ENCODE measurements at places on chromosomes 13 and 19.

- no peak for DNase-seq
These were observed 10.8 kb downstream of the NFKBID start for GRCh38 chr19:35889370-35890112.

GRCh38 chr19:16544473-16545231, 2.4 kb upstream of the CHERP start:
- no peak for DNase-seq

DNA sequence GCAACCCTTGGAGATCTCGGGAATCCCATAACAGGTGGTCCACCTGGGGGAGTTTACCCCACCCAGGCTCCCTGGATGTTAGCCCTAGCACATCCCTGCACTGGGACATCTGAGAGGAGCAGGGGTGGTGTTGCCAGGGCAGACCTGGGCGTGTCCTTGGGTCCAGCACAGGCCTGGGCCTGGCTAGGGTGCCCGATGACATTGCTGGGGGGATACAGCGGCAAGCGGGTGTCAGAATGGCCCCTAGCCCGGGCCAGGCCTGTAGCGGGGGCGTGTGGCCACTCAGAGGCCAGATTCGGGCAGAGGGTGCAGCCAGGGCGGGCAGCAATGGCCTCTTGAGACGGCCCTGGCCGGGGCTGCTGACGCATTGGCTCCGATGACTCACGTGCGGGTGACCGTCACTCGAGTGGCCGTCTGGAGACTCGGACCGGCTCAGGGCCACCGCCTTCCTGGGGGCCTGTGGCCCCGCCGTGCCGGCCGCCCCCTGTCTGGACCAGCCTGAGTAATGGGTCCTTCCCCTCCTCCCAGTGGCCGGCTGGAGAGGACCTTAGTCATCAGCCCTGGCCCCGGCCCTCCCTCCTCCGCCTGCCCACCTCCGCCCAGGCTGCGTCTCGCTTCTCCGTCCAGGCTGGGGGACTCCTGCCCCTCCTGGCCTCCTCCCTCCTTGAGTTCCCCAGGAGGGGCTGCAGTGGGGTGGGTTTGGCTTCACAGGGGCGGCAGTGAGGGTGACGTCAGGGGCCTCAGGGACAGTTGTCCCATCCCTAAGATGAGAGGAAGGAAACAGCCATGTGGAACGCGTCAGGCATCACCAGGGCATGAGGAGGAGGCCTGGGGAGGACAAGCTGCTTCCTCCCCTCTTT, 23.2 kb upstream of the CRTC1 start:
- no peak for DNase-seq

- DNase-seq: no peak
These were observed 5.2 kb upstream of the KBTBD7 start for GRCh38 chr13:41199526-41199925.

DNA sequence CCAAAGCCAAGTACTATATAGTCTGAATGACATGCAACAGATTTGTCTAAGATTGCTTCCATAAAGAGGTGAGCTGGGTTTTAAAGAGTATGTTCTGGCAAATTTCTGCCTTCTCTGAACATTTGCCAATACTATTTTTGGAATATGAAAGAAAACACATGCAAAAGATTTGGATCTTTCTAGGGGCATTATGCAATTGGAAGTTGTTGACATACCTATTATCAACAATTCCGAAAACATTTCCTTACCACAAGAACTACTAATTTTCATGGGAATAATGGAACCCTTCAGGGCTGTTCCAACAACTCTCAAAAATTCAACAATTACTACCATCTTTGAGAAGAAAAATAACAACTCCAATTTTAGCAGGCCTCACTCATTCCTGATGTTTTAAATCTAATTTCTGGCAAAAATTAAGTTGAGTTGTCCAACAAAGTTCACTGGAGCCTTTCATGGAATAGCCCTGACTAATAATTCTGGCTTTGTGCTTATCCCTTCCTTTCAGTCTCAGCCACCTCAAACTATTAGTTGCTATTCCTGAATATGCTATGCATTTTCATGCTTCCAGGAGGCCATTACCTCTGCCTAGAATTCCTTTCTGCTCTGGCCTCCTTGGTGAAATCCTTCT, 250.0 kb downstream of the RGCC start:
- no peak for DNase-seq

DNA sequence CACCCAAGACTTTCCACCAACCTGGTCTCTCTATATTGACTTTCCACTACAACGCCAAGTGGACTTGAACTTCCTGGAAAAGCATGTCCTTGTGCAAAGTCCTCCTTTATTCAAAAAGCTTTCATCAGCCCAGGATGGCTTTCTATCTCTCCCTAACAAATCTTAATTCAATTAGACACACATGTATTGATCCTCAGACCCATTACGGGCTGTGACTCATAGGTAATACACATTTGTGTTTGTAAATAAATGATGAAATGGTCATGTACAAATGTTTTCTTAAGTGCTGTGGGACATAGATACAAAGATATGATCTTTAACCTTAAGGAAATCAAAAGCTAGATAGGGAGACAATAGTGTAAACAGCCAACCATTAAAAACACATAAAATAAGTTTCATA, 1189.7 kb downstream of the EFNB2 start:
- no peak for DNase-seq

- DNase-seq: no peak
These were observed at the start of gene DIRAS1 for GRCh38 chr19:2720777-2721569. Gene DIRAS1 (minus strand): TSS chr19:2721372. CDS start chr19:2717806, 3,566 bp downstream.

DNA sequence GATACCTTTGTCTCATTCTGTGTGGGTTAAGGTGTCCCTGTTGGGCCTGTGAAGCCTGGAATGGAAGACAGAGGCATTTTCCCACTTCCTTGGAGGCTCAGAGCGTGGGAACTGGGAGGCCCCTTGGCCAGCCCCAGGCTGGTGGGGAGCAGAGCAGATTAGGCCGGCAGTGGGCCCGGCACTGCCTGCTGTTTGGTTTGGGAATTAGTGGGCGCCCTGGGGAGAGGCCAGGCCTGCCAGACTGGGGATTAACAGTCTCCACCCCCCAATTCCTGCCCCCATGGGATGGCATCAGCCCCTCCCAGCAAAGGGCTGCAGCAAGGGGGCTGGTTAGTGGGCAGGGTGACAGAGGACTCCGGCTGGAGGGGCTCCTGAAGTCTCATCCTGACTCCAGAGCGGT, 3.1 kb upstream of the BEST2 start:
- no peak for DNase-seq

DNA sequence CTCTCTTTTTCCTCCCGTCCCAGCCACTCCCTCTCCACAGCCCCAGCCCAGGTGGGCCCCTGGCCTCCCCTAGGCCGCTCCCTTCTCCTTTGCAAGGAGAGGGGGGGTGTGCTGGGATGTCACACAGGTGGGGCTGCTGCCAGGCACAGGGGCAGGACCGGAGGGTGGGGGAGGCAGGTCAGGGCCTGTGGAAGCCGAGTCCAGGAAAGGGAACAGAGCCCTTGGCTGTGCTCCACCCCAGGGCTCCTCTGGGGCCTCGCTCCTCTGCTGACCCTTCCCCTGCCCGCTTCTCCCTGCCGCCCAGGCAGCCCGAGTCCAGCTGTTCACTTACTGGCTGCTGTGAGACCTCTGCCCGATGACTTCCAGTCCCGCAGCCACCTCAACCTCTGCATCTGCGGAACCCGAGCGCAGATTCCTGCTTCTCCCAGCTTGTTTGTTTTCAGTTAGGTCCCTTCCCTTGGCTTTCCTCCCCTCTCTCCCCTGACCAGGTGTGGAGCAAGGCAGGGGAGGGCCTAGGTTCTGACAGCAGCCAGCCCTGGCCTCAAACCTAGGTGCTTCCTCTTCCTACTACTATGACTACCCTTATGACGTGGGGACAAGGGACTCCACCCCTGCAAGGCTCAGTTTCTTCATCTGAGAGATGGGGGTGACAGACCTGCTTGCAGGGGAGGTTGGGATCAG, 850 bp upstream of the KLK11 start:
- no peak for DNase-seq

DNA sequence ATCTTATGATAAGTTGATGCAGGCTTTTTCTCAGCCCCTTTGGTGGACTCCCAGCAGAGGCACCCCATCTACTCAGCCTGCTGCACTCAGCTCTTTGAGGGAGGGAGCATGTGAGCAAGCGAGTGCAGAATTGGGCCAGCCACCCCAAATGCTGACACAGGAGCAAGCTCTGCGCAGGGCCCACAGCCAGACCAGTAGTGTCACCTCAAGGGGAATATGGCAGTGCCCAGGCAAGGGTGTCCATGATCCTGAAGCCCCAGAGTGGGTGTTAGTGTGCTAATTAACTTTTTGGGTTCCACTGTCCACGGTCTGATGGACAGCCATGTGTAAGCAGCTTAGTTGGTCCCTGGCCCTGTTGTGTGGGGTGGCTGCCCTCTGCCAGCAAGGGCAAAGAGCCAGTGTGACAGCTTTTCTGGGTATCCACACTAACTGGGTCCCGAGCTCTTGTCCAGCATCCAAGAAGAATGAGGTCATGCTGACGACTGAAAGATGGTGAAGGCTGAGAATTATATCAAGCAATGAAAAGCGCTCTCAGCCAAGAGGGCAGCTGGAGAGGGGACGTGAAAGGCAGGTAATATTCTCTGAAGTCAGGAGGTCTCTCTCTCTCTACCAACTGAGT, 898.3 kb upstream of the PCDH9 start:
- DNase-seq: no peak

DNA sequence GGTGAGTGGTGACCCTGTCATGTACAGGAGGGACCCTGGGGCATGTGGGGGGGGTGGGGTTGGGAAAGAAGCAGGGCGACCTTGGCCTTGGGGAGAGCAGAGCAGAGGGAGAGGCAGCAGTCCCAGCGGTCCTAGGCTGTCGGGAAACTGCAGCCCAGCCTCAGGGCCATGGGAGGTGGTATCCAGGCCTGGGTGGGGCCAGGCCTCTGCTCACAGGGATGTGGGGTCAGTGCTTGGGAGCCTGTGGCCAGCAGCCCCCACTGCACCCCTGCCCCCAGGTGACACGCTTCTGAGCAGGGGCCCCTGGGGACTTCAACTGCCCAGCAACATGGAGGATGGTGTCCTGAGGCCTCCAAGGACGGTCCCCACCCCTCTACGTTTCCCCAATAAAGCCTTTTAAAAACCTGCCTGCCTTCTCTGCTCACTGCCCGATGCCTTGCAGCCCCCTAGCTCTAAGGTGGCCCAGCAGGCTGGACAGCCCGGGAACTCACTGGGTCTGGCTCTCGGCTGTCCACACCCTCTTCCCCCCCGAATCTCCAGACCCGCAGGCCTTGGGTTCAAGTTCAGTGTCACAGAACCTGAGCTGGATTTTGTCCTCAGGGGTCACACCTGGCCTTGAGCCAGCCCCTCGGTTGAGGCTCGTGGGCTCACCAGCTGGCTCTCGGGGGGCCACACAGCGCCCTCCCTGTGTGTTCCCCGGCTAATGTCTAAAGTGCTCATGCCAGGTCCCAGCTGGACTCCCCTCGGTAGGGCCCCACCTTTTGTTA, 6.9 kb downstream of the PNKP start:
- no peak for DNase-seq

GRCh38 chr19:50808856-50809255, 14.7 kb downstream of the KLK1 start:
- no peak for DNase-seq

GRCh38 chr13:113566227-113566561, 18.4 kb upstream of the TFDP1 start:
- no peak for DNase-seq

GRCh38 chr19:40689339-40690049, 957 bp downstream of the NUMBL start:
- DNase-seq: peak; percentile 39

GRCh38 chr13:113489171-113489548, 1.4 kb downstream of the DCUN1D2 start:
- no peak for DNase-seq

- no peak for DNase-seq
These were observed 229.0 kb upstream of the IPO5 start for GRCh38 chr13:97724450-97724849.

- no peak for DNase-seq
These were observed 17.5 kb downstream of the LRRC63 start for GRCh38 chr13:46229251-46229650.

DNA sequence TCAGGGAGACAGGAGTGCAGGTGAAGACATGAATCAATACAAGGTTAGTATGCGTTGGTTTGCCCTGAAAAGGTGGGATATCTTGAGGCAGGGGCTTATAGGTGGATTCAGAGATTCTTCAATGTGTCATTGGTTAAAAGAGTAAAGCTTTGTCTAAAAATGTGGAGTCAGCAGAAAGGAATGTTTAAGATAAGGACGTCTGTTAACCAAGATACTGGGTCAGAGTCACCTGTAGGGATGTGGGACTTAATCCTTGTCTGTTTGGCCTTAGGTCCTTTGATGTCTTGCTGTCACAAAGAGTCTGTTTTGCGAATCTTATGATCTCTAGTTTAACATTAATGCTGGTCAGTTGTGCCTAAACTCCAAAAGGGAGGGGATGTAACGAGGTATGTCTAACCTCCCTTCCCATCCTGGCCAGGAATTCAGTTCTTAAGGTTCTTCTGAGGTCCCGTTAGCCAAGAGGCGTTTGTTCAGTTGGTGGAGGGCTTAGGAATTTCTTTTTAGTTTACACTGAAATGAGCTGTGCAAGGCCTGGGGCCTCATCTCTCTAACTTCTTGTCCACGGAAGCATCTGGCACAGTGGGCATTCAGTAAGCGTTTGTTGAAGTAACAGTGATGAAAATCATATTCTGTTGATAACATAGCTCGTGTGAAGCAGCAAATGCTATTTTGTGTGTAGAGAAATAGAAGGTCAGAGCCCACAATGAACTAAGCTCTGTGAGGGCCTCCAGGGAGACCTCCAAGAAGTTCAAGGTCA, 96.2 kb upstream of the RNF113B start:
- no peak for DNase-seq

- no peak for DNase-seq
These were observed 1773.8 kb downstream of the PCDH9 start for GRCh38 chr13:65456150-65456912.

- DNase-seq: no peak
These were observed 12.4 kb upstream of the PDCD2L start for GRCh38 chr19:34391813-34392212.

GRCh38 chr13:99261059-99261458, 2.9 kb upstream of the GPR18 start:
- no peak for DNase-seq

DNA sequence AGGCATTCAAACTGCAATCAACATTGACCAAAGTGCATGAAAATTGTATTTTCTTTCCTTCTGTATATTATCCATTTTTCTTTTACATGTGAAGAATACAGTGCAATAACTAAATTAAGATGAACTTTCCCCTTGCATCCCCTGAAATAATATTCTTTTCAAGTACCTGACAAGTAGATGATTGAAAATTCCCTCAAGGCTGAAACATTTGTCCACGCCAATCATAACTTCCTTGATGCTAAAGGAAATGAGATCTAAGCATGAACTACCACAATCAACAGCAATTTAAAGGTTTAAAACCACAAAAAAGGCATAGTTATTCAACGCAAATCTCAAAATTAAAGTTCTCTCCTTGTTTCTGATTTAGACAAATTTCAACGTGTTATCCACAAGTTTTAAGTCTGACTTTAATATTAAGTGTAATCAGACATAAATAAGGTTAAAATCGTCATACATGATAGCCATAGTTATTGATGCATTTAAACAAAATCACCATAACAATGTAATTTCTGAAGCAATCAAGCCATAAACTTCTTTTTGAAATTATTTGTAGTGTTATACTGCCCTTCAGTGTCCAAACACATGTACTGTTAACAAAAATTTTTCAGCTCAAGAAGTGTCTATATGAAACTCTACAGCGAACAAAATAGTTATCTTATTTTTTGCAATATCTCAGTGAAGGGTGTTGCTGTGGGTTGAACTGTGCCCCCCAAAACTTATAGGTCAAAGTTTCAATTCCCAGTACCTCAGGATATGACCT, 169.5 kb downstream of the DCLK1 start:
- DNase-seq: no peak

GRCh38 chr19:35069696-35070095, 28.2 kb downstream of the HPN start:
- DNase-seq: no peak
